Neural progenitor cell (in vitro differentiated cells): ENCODE measurements at places on chromosomes 4 and X.

DNA sequence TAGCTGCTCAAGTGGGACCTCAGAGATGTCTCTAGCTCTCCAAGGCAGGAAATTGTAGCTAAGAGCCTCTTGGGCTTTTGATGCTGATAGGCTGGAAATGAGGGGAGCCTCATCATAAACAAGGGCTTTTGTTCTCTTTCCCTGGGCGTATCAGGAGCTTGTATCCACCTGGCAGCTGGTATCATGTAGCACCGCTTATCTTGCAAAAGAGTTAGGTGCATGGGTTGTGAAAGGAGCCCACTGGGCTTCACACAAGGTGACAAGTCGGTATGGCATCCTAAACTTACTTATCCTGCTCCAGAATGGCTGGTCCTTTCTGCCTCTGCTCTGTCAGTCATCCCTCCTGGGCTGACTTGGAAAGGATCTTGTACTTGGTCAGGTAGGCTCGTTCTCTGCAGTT lies 565.8 kb downstream of the GRXCR1 start:
- no peaks in the 10 kb centered on the region for H3K36me3 ChIP-seq
- no peak overlapping the region for H3K27ac ChIP-seq
- no peaks in the 10 kb centered on the region for H3K27me3 ChIP-seq
- no peak for DNase-seq
- no peak overlapping the region for H3K4me3 ChIP-seq

- peaks cover 49% of the 10 kb centered on the region for H3K4me1 ChIP-seq
- no peak overlapping the region for H3K27ac ChIP-seq
- H3K36me3 ChIP-seq = no peaks in the 10 kb centered on the region
- H3K27me3 ChIP-seq = peaks cover 88% of the 10 kb centered on the region
- DNase-seq = peak; percentile 16
Observed at GRCh38 chrX:40150503-40150902, 52.7 kb upstream of the BCOR start.

GRCh38 chr4:4640692-4641091 lies 98.8 kb upstream of the STX18 start:
- peak; percentile 71 for DNase-seq
- H3K27me3 ChIP-seq = peaks cover 5% of the 10 kb centered on the region
- no peak overlapping the region for H3K27ac ChIP-seq
- H3K36me3 ChIP-seq = no peaks in the 10 kb centered on the region

GRCh38 chrX:40131654-40132337 lies 34.0 kb upstream of the BCOR start:
- no peaks in the 10 kb centered on the region for H3K4me1 ChIP-seq
- H3K36me3 ChIP-seq = no peaks in the 10 kb centered on the region
- no peak overlapping the region for H3K4me3 ChIP-seq
- no peak overlapping the region for H3K27ac ChIP-seq

- no peaks in the 10 kb centered on the region for H3K4me1 ChIP-seq
- no peak overlapping the region for H3K4me3 ChIP-seq
- H3K27ac ChIP-seq = no peak overlapping the region
- no peak for DNase-seq
- H3K36me3 ChIP-seq = no peaks in the 10 kb centered on the region
Observed at GRCh38 chrX:26788402-26788998, 572.5 kb downstream of the MAGEB5 start.

- H3K36me3 ChIP-seq = no peaks in the 10 kb centered on the region
- no peak overlapping the region for H3K4me3 ChIP-seq
- DNase-seq = no peak
- no peaks in the 10 kb centered on the region for H3K27me3 ChIP-seq
- no peaks in the 10 kb centered on the region for H3K4me1 ChIP-seq
Observed at GRCh38 chr4:173231916-173232315, 63.3 kb downstream of the GALNT7 start.

- H3K27me3 ChIP-seq = no peaks in the 10 kb centered on the region
- H3K4me3 ChIP-seq = no peak overlapping the region
- no peaks in the 10 kb centered on the region for H3K36me3 ChIP-seq
- no peak overlapping the region for H3K27ac ChIP-seq
- no peaks in the 10 kb centered on the region for H3K4me1 ChIP-seq
Observed at GRCh38 chr4:156578005-156578404, 393.6 kb downstream of the PDGFC start.

DNA sequence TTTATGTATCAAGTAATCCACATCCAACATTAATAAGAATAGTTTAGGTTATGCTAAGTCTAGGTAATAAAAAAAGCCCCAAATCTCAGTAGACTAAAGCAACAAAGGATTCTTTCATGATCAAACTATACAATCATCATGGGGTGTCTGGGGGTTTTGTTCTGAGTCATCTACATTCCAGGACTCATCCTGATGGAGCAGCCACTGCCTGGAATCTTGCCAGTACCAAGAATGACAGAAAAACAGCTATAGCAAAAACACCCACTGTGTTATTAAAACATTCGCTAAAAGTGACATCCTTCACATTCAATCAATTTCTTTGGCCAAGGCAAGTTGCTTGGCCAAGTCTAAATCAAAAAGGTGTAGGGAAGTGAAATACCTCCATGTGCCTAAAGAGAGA lies 3.9 kb upstream of the ARHGEF38 start:
- H3K36me3 ChIP-seq = no peaks in the 10 kb centered on the region
- DNase-seq = peak; percentile 8
- peaks cover 40% of the 10 kb centered on the region for H3K4me1 ChIP-seq
- no peak overlapping the region for H3K27ac ChIP-seq

DNA sequence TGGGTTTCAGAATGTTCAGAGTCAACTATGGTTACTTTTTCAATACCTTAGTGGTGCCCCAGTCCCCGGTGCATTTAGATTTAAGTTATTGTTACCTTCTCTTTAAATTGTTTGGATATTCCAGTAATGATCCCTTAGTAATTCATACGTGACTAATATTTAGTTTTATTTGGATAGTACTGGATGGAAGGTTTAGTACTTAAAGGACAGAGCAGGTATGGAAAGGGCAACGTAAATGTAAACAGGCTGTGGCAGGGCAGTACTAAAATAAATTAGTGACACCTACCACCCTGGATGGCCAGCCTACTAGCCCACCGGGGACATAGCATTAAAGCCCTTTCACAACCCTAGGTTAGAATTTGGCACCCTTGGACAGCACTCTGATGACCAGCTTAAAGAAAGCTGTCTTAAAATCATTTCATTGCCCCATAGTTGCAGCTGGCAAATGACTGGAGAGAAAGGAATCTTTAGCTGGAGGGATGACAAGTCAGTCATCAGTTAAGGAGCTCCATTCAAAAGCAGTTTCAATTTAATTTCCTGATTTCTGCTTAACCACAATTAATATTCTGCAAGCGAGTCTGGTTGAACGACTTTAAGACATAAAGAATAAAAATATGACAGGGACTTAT lies 16.4 kb downstream of the PLP1 start:
- peaks cover 35% of the 10 kb centered on the region for H3K4me1 ChIP-seq
- no peaks in the 10 kb centered on the region for H3K27me3 ChIP-seq
- H3K27ac ChIP-seq = peak overlapping the region; percentile 23
- no peak for DNase-seq

DNA sequence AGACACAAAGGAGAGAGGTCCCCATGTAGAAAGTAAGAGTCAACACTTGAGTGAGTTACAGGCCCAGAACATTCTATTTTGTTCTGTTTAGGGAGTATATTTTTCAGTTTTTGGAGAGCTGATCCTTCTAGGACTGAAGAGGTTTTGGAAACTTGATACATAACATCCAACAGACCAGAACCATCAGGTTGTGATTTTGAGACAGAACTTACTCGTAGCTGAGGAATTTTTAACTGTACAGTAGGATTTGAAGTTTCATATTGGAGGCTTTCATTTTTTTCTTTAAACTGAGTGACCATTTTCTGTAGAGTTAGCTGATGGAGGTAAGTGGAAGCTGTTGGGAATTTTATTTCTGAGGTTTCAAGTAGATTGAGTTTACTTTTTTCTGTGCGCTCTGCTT lies 73.3 kb downstream of the NCAPG start:
- H3K4me3 ChIP-seq = no peak overlapping the region
- DNase-seq = no peak
- no peak overlapping the region for H3K27ac ChIP-seq

- H3K27me3 ChIP-seq = no peaks in the 10 kb centered on the region
- no peak overlapping the region for H3K27ac ChIP-seq
- H3K36me3 ChIP-seq = peaks cover 12% of the 10 kb centered on the region
- peaks cover 10% of the 10 kb centered on the region for H3K4me1 ChIP-seq
- no peak for DNase-seq
Observed at GRCh38 chr4:153560908-153561307, 94.7 kb downstream of the TMEM131L start.

GRCh38 chrX:2875798-2876399 lies 47.2 kb downstream of the GYG2 start:
- H3K36me3 ChIP-seq = peaks cover 3% of the 10 kb centered on the region
- no peak overlapping the region for H3K27ac ChIP-seq
- no peaks in the 10 kb centered on the region for H3K27me3 ChIP-seq
- H3K4me1 ChIP-seq = no peaks in the 10 kb centered on the region
- H3K4me3 ChIP-seq = no peak overlapping the region

DNA sequence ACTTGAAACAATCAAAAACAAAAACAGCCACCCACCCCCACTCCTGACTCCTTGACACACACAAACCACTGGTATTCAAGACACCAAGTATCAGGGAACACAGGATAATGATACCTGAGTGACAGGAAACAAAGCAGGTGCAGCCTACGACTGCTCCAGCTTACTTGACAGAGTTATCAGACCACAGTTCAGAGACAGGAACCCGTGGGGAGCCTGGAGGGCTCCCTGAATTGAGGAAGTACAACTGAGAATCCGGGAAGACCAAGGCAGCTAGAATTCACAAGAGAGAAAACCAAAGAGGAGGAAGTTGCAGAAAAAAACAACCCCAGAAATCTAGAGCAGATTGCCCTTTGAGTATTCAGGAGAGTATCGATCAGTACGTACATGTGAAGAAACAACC lies 20.5 kb downstream of the COMMD8 start:
- no peak overlapping the region for H3K4me3 ChIP-seq
- H3K27ac ChIP-seq = no peak overlapping the region
- H3K36me3 ChIP-seq = no peaks in the 10 kb centered on the region
- no peak for DNase-seq
- H3K27me3 ChIP-seq = no peaks in the 10 kb centered on the region

DNA sequence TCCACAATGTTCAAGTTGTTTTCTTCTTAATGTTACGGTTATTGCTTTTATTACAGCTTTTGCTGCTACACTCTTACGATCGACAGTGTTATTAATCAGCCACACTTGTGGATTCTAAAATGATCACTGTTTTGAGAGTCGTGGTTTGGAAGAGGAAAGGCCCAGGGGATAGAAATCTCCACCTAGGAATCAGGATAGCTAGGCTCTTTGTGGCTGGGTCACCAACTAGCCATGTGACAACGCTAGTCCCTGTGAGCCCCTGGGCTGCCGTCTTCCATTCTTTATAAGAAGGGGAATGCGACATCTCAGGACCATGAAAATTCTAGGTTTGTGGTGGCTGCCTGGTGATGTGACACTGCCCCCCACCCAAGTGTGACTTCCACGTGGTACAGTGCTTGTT lies 380 bp downstream of the SLC34A2 start:
- H3K4me1 ChIP-seq = peaks cover 46% of the 10 kb centered on the region
- H3K27ac ChIP-seq = no peak overlapping the region
- H3K27me3 ChIP-seq = peaks cover 80% of the 10 kb centered on the region
- no peaks in the 10 kb centered on the region for H3K36me3 ChIP-seq
- DNase-seq = no peak

- H3K4me1 ChIP-seq = peaks cover 37% of the 10 kb centered on the region
- H3K27ac ChIP-seq = no peak overlapping the region
- no peaks in the 10 kb centered on the region for H3K36me3 ChIP-seq
- no peak for DNase-seq
- no peak overlapping the region for H3K4me3 ChIP-seq
Observed at GRCh38 chr4:76429636-76430035, 5.4 kb upstream of the SHROOM3 start.

DNA sequence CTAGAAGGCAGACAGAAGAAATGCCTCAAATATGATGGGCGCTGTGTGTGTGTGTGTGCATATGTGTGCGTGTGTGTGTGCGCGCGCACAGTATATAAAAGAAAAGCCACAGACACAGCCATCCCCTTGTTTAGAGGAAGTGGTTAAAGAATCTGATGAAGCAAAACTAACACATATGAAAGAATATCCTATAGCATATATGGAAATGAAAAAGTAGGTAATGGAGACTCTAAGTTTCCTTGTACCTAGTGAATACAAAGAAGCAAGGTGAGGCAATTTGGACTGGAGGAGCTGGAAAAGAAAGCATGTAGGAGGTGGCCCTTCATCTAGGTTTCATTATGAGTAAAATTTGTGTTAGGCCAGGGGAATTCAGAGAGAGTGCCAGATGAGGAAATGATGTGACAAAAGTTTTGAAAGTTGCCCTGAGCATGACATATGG lies 58.6 kb upstream of the MCF2 start:
- H3K27ac ChIP-seq = no peak overlapping the region
- H3K27me3 ChIP-seq = no peaks in the 10 kb centered on the region
- H3K4me3 ChIP-seq = no peak overlapping the region
- no peaks in the 10 kb centered on the region for H3K36me3 ChIP-seq
- DNase-seq = no peak

DNA sequence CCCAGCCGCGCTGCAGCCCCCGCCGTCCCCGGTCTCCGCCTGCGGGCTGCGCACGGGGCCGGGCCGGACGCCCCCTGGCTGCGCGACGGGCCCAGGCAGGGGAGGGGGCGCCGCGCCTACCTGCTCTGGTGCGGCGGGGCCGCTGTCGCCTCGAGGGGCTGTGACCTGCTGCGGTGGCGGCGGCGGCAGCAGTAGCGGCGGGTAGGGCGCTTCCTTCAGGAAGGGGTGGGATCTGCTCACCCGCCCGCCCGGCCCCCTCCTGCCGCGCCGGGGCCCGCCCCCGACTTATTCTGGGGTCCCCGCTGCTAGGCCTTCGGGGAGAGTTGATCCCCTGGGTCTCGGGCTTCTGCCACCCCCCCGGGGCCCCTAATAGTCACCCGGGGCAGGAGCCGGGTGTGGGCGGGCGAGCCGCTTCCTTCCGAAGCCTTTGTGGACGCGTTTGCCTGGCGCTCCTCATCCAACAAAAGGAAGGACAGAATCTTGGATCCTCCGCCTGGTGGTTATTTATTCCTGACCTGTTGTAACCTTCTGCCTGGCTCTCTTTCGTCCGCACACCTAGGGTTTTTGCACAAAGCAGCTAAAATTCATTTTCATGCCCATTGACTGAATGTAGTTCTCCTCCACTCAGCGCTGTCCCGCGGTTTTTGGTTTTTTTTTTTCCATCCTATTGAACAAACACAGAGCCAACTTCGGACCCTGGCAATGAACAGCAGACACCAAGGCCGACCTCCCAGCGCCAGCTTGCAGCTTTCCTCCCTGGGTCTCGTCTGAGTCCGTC lies at the start of gene TMEM150C:
Gene TMEM150C (minus strand): TSS at position 203 of the 778 bp plus-strand sequence. CDS start 57,331 bp downstream, outside the sequence.
- peaks cover 13% of the 10 kb centered on the region for H3K4me1 ChIP-seq
- H3K4me3 ChIP-seq = peak within 1 kb of the TSS; percentile 59
- peaks cover 24% of the 10 kb centered on the region for H3K27me3 ChIP-seq
- peak; percentile 84 for DNase-seq
- H3K36me3 ChIP-seq = no peaks in the 10 kb centered on the region

- H3K36me3 ChIP-seq = no peaks in the 10 kb centered on the region
- H3K27ac ChIP-seq = no peak overlapping the region
- no peak overlapping the region for H3K4me3 ChIP-seq
Observed at GRCh38 chr4:7425591-7426468, 8.9 kb downstream of the PSAPL1 start.

GRCh38 chrX:6226596-6227452 lies 1.8 kb downstream of the NLGN4X start:
- no peak overlapping the region for H3K27ac ChIP-seq
- no peaks in the 10 kb centered on the region for H3K27me3 ChIP-seq
- peak; percentile 48 for DNase-seq
- peak overlapping the region; percentile 80 for H3K4me3 ChIP-seq
- H3K4me1 ChIP-seq = no peaks in the 10 kb centered on the region
